ENCODE measurements at places on chromosomes 1 and 21. TPM values are rescaled to one million over a fixed set of nuclear protein-coding genes. Genes with fewer than 3 reads are reported as not detected.

DNA sequence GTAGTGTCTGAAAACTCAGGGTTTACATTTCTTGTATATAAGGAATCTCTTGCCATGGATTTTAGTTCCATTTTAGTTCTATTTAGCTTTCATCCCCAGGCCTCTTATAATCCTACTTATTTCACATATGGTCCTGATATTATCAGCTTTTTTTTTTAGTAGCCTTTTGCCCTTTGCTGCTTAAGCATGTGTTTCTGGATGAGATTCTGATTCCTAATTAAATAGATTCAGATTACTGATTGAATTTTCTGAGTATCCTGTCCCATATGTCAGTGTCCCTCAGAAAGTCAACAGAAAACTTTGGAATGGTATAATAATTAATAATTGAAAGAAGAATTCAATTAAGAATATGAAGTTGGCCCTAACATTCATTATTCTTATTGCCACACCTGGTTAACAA is 134.7 kb upstream of the HOOK1 start:
- no peaks in the 10 kb centered on the region for H3K27me3 ChIP-seq
- H3K4me3 ChIP-seq = no peak overlapping the region
- no peaks in the 10 kb centered on the region for H3K36me3 ChIP-seq
- DNase-seq = no peak

GRCh38 chr21:34845521-34846451 is 177.0 kb downstream of the CLIC6 start:
- H3K4me3 ChIP-seq = no peak overlapping the region
- H3K27ac ChIP-seq = no peak overlapping the region
- H3K36me3 ChIP-seq = no peaks in the 10 kb centered on the region
- peaks cover 2% of the 10 kb centered on the region for H3K27me3 ChIP-seq
- DNase-seq = no peak

DNA sequence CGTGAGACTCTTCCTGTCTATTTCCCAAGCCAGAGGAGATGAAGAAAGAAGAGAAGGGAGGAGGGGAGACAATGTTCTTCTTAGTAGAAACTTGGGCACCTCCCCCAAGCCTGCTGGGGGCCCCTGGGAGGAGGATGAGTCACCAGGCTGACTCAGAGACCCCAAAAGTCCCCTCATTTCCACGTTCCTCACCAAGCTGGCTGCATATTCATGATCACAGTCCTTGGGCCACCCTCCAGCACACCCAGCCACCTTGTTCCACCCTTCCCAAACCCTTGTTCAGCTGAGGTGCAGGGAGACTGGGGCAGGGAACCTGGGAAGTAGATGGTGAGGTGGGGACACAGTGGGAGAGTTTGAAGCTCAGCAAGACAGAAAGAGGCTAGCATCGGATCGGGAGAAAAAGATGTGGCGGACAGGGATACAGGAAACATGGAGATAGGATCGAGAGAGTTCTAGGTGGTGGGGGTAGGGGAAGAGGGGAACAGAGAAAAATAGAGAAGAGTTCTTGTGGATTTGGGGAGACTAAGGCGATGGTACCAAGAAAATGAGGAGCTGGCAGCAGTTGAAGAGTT is 712 bp downstream of the RAB13 start:
- H3K27me3 ChIP-seq = no peaks in the 10 kb centered on the region
- peaks cover 8% of the 10 kb centered on the region for H3K36me3 ChIP-seq
- no peak for DNase-seq
- H3K4me3 ChIP-seq = peak overlapping the region; percentile 67
- peaks cover 18% of the 10 kb centered on the region for H3K4me1 ChIP-seq

DNA sequence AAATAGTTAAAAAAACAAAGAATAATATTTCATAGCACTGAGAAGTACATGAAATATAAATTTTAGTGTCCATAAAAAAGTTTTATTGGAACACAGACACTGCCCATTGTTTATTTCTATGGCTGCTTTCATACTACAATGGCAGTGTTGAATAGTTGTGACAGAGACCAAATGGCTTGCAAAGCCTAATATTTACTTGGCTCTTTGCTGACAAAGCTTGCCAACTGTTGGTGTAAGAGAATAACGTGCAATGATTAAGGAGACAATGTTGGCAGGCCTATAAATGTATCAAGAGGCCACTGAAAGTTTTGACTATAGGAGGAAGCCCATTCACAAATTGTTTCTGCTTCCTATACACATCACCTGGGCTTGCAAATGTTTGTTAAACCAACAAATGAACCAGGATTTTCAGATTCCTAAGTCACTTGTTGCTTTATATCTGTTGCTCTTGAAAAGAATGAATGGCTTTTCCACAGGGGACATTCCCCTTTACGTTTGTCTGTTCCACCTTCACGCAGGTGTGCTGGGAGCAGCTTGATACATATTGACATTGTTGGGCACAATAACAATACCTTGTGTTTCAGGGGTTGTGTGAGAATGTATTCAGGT is 5.5 kb upstream of the ST6GALNAC3 start:
- H3K36me3 ChIP-seq = no peaks in the 10 kb centered on the region
- no peak overlapping the region for H3K4me3 ChIP-seq
- H3K27ac ChIP-seq = no peak overlapping the region

- no peak for DNase-seq
- no peaks in the 10 kb centered on the region for H3K36me3 ChIP-seq
- no peaks in the 10 kb centered on the region for H3K27me3 ChIP-seq
- no peak overlapping the region for H3K4me3 ChIP-seq
Measured at GRCh38 chr1:109948285-109948630, 36.3 kb upstream of the AHCYL1 start.

DNA sequence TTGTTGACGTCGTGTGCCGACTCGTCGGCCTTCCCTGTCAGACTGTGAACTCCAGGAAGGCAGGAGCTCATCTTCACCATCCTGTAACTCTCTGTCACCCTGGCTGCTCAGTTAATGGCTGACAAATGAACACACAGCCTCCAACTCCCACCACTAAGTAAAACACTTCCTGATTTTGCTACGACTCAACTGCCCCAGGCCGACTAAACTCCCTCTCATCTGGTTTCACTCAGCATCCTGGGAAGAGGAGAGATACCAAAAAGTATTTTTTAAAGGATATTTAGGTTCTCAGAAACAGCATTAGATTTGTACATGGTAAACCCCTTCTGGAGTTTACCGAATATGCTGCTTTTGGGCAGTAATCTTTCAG is 18.2 kb upstream of the LHX4 start:
- H3K4me3 ChIP-seq = no peak overlapping the region
- no peak overlapping the region for H3K27ac ChIP-seq
- H3K4me1 ChIP-seq = peaks cover 19% of the 10 kb centered on the region
- DNase-seq = no peak

GRCh38 chr1:198165927-198166647 is 9.3 kb downstream of the NEK7 start:
- no peaks in the 10 kb centered on the region for H3K36me3 ChIP-seq
- no peak overlapping the region for H3K4me3 ChIP-seq
- no peak overlapping the region for H3K27ac ChIP-seq

DNA sequence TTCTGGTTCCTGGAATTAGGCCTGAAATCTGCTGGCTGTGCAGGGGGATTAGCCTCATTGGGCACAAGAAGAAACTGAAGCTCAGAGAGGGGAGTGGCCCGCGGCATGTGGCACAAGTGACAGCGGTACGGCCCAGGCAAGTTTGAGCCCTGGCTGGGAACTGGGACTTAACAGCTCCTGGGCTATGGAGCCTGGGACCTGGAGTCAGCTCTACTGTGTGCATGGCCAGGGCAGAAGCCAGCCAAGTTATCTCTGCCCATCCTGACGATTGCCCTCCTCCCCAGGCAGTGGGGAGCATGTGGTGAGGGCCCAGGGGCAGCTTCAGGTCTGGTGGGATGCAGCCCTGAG is 61.3 kb downstream of the ALPL start:
- peaks cover 27% of the 10 kb centered on the region for H3K4me1 ChIP-seq
- H3K27ac ChIP-seq = no peak overlapping the region
- H3K36me3 ChIP-seq = peaks cover 18% of the 10 kb centered on the region
- no peak for DNase-seq

DNA sequence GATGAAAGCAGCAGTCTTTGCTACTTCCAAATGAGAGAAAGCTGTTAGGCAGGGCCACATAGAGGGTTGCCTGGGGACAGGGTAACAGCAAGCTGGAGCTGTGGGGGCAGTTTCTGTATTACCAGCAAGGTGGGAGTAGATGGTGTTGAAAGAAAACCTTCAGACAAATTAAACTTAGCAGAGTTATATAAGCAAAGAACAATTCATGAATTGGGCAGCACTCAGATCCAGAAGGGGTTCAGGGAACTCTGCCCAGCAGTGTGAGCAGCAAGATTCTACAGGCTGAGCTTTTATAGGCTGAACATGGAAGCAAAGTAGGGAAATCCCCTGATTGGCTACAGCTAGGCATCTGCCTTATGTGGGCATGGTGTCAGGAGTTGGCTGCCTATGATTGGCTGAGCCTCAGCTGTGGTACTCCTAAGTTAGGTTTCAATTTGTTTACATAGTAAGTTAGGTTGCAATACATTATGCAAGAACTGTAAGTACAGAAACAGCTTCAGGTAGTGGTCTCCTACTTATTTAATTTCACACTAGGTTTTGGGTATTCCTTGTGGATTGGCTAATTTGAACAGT is 64.1 kb upstream of the TMPRSS2 start:
- H3K27ac ChIP-seq = no peak overlapping the region
- H3K27me3 ChIP-seq = no peaks in the 10 kb centered on the region
- no peak overlapping the region for H3K4me3 ChIP-seq
- H3K36me3 ChIP-seq = no peaks in the 10 kb centered on the region

Gene AGBL4
- 5.1 TPM for total RNA-seq

Gene ACKR1
- total RNA-seq = 6.1 TPM

Gene OVAAL
- total RNA-seq = not detected

Gene ASCL5
- not detected for total RNA-seq

Gene FMO2
- total RNA-seq = 8.7 TPM

Data from spinal cord (tissue), 10 donors.